GM12865 (cell line): ENCODE measurements at places on chromosomes 2 and 18.
A peak's percentile ranks its signal among the peaks of the same experiment; 100 is the strongest.

GRCh38 chr2:158774681-158775080 lies 20.4 kb upstream of the DAPL1 start:
- no peak for DNase-seq

- no peak for DNase-seq
These were observed 29.4 kb downstream of the MTERF4 start for GRCh38 chr2:241072553-241073165.

GRCh38 chr2:229363185-229363814 lies 92.2 kb upstream of the PID1 start:
- DNase-seq, result no peak

- DNase-seq, result no peak
These were observed 31.9 kb downstream of the TFCP2L1 start for GRCh38 chr2:121253021-121253673.

DNA sequence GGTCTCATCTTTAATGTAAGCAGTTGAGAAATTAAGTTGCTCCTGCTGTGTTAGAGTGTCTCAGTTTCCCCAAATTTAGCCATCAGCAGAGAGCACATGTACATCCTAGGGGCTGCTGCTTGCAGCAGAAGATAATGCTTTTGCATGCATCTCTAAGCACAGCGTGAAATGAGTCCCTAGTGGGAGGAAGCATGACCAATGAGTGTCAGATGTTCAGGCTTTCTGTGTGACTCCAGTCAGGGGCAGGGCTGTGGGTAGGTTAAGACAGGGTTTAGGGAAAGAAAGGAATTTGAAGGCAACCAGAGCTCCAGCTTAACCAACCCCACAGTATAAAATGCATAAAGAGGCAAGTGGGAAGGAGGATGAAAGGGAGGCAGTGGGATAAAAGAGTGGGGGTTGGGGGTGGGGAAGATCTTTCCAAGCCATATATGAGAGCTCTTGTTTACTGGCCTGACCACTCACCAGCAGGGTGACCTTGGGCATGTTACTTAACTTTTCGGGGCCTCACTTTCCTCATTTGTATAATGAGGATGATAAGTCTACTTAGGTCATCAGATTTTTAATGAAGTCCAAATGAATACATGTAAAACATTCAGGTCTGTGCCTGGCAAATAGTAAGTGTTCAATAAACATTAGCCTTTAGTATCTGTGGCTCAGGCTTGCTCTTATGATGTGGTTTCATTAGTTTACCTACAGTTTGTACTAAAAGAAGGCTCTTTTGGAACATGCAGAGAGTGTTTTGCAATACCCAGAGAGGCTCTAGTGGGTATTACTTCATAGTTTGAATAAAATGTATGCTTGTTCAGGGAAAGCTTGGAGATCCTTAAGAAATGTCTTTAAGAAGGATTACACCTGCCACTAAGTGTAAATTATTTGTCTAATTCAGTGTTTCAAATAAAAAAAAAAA lies 42.7 kb upstream of the PELI1 start:
- DNase-seq, result no peak

GRCh38 chr2:10079266-10079869 lies 843 bp downstream of the CYS1 start:
- no peak for DNase-seq

DNA sequence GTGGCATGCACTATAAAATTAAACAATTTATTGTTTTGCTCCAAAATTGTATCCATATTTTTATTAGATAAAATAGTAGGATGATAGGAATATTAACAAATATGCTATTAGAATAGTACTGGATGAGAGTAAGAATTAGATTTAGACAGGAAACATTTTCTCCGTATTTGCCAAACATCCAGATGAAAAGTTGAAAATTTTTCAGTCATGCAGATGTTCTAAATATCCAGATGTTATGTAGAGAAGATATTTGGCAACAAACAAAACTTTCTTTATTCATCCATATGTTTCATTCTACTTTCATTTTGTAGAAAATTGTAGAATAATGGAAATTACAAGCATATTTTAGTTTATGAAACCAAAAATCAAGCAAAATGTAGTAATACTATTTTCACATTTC lies 45.2 kb upstream of the NEUROD1 start:
- no peak for DNase-seq

DNA sequence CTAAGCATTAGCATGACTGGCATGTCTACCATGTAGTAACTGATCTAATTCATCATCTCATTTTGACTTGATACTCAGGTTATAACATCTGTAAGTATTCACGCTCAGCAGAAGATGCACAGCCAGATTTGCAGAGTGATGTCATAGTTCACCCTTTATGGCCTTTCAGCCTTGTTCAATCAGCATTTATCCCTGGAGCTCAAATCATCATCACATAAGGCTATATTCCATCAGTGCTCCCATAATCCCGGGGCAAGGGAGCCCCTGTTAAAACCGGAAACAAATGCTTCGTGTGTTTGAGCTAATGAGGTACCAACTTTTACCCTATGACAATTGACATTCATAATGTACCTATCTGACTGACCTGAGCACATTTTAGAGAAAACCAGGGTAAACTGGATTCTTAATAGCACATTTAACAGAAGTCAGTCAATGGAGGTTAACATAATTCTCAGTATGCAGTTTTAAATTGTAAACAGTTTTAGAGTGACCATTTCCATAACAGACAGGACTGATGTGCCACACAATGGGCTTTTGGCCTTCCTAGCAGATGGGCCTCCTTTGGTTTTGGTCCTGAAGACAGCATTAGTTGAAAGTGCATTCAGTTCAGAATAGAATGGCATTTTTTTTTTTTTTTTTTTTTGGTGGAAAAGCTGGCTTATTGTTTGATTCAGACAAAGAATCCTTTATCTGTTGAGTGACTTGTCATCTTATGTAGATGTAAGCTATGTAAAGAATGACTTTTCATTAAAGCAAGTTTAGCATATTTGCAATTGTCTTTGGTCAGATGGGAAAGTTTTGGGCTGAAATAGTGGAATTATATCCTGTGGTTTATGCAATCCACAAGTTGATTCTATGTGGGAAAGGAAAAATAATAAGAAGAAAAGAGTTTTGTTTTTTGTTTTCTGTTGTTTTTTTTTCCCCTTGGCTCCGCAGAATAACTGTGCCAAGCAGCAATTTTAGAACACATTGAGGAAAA lies 866.0 kb upstream of the ACVR2A start:
- DNase-seq, result no peak

DNA sequence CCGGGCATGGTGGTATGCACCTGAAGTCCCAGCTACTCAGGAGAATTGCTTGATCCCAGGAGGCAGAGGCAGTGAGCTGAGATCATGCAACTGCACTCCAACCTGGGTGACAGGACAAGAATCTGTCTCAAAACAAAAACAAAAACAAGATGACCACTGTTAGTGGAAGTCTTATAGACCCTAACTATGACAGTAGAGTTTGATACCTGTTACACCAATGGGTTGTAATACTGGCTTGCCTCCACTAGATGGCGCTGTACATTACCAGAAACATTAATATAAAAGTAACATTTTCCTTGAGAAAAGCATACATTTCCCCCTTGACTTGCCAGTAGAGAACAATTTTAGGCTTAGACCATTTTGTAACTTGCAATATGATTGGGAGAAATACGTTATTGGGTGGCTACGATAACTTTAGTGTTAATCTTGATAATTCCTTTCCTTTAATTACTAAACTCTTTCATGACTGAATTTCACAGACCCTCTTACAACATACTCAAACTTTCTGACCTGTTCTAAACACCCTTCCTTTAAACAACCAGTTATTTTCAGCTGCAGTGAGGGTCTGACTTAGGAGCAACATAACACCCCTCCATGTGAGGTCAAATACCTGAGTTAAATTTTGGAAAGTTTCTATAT lies 19.5 kb downstream of the SLC25A52 start:
- peak; percentile 59 for DNase-seq

DNA sequence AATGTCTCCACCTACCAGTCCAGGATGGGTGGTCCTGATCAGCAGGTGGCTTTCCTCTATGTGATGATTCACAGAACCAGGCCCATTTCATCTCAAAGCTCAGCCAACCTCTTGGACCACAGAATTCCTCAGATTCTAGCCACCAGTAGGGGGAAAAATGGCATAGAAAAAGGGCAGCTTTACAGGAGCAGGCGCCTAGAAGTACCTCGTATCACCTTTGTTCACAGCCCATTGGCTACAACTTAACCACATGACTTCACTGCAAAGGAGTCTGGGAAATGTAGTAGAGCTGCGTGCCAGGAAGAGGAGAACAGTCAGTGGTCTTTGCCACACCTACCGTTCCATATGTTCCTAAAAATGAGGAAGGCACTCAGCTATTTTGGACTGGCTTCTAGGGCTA lies 62.8 kb upstream of the DTNA start:
- DNase-seq, result peak; percentile 33
